ENCODE measurements at places on chromosomes 7 and 10.

DNA sequence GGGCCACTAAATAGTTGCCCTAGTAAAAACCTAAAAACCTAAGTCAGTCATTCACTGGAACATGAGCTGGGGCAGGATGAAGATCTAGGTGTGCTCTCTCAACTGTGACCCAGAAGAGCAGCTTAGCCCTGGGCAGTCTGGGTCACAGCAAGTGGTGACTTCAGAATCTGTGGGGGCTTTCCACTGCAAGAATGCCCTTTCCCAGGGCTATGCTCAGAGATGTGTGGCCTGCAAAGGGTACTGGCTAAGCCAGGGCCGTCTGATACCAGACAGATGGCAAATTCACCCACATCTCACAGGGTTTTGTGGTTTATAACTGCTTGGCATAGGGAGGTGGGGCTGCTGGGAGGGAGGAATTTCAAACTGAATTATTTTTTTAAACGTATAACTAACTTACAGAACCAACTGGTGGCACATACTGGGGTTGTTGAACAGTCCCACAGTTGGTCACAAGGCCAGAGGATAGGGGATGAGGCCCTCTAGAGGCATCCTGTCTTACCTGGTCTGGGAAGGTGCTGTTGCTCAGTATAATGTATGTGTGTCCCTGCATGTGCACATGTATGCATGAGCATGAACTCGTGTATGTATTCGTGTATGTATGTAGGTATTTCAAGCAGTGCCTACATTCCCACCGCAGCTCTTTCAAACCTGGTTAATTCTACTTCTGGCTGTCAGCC lies 63.2 kb downstream of the PRPF18 start:
- DNase-seq: no peak

DNA sequence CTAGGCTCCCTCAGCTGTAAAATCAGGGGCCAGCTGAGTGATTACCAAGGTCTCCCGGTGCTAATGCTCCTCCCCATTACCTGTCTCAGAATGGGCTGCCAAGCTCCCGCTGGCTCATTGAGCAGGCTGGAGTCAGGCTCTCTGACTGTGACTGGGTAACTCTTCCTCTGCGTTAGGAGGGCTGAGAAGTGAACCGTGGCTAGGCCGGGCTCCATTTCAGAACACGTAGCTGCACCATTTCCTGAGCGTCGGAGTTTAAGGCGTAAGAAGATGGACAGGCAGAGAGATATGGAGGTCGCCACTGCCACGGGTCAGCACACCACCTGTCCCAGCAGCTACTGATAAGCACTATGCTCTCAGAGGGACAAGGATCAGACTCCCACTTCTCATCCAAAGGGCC lies 250.3 kb downstream of the TCERG1L start:
- no peak for DNase-seq

DNA sequence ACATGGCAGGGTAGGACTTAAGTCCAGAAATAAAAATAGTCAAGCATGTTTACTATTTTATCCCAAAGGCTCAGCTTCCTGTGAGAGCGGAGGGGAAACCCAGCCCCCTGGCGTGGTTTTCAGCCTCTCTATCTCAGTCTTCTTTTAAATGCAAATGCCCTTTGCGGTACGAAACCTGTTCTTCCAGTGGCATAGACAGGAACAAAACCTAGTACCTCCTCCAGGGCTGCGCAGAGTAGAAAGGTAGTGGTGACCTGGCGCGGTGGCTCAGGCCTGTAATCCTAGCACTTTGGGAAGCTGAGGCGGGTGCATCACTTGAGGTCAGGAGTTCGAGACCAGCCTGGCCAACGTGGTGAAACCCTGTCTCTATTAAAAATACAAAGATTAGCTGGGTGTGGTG lies 181.3 kb upstream of the FOXK1 start:
- DNase-seq: no peak

DNA sequence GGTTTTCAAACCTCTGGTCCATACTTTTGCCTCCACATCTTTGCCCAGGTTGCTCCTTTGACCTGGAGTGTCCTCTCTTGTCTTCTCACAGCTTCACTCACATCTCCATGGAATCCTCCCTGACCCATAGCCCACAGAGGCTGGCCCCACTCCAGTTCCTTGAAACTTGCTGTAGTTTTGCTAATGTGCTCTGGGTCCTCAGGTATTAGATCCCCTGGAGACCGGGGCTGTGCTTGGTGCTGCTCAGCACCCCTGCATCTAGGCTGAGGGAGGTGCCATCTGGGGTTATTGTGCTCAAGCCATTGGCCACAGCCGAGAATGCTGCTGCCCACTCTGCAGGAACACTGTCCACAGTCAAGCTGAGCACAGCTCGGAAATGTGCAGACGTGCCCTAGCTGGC lies 16.5 kb downstream of the KNDC1 start:
- no peak for DNase-seq

- DNase-seq: no peak
Measured at GRCh38 chr7:36521911-36522310, 132.2 kb downstream of the ANLN start.

GRCh38 chr10:78749200-78749599 lies 319.6 kb upstream of the ZMIZ1 start:
- no peak for DNase-seq

DNA sequence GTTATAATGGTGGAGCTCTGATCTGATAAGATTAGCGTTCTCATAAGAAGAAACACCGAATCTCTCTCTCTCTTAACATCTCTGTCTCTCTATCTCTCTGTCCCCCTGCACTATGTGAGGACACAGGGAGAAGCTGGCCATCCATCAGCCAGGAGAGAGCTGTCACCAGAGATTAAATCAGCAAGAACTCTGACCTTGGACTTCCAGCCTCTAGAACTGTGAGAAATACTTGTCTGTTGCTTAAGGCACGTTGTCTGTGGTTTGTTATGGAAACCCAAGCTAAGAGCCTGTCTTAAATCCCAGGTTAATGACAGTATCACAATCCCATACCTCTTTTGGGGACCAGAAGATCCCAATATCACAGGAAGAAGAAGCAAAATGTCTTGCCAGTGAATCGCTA lies 132.0 kb upstream of the AKR1E2 start:
- DNase-seq: no peak

DNA sequence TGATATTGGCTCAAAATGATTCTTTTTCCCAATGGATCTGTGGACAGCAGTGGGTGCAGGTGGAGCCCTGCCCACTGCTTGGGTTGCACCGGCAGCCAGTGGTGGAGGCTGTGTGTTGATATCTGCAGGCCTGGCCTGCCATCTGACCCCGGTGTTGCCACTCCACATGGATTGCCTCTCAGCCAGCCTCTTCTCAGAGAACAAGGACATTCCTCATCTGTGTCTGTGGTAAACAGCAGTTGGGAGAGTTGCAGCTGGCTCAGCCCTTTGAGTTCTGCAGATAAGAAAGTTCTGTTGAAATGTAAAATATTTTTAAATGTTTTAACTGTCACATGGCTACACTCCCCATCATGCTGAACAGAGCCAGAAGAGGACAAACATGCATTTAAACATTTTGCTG lies 374.9 kb upstream of the CELF2 start:
- no peak for DNase-seq

GRCh38 chr10:6579183-6579903 lies 733 bp downstream of the PRKCQ start:
- no peak for DNase-seq

DNA sequence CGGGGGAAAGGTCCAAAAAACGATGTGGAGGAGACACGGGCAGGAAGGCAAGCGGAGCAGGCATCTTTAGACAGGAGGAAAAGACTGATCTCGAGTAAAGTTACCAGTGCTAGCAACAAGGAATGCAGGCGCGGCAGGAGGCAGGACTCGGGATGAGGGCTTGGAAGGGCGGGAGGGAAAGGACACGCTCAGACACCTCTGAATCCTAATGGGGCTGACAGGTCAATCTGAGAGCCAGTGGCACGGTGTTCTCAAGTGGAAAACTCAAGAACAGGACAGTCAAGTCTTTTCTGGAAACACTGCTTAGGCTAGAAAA lies 155.3 kb upstream of the COBL start:
- DNase-seq: no peak

DNA sequence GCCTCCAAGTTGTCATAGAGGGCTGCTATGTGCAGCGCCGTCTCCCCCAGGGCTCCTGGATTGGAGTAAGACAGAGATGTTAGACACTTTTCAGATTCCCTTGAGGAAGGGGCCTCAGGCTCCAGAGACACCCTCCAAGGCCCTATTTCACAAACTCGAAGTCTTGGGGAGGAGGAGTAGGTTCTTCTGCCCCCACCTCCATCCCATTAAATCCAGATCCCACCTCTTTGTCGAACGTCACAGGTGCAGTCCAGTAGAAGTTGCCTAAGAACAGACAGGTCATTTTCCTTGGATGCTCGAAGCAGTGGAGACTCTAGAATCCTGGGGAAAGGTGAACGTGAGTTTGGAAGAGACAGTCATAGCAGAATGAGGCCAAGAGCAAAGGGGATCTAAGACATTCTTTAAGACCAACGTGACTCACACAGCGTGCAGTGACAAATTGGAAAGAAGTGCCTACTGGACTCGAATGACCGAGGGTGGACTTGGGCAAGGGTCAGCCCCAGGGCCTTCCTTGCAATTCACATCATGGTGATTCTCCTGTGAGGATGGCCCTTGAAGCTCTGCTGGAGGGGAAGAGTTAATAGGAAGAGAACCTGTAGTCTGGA lies 3.3 kb downstream of the TRPV5 start:
- no peak for DNase-seq

DNA sequence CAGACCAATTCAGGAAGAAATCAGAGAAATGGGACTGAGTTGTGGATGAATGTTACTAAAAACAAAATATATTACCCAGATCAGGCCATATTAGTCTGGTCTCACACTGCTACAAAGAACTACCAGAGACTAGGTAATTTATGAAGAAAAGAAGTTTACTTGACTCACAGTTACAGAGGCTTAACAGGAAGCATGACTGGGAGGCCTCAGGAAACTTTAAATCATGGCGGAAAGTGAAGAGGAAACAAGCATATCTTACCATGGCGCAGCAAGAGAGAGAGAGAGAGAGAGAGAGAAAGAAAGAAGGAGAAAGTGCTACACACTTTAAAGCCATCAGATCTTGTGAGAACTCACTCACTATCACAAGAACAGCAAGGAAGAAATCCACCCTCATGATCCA lies 636.8 kb upstream of the GRM3 start:
- no peak for DNase-seq

GRCh38 chr10:101291331-101292193 lies 62.3 kb upstream of the LBX1 start:
- DNase-seq: no peak

DNA sequence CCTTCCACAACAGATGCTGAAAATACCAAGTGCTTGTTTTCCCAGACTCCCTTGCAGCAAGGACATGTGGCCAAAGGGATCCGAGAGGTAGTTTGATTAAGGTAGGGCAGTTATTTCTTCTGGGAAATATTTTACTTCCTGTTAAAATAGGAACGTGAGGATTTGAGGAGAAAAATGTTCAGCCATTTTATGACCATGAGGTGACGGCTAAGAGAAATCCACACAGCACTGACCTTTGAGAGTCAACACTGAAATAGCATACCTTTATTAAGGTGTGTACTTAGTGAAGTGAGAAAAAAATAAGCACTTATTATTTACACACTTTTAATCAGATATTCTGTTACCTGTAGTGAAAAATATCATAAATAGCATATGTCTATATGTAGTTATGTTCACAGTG lies 133.9 kb downstream of the PPP1R3A start:
- DNase-seq: no peak

DNA sequence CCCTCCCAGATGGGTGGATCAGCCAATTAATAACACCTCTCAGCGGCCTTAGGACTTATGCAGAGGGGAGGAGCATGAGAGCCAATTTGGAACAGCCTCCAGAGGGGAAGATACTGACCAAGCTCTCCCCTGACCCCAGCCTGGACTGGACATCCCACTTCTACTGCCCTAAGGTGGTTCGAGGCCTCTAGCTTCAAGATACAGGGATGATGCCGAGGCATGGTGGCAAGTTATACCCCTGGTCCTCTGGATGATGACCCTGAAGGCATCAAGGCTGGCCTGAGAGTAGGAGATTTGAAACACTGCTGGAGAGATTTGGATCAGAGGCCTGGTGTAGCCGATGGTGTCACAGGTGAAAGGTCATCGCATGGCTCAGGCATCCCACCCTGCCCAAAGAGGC lies 3.2 kb downstream of the CDH23 start:
- no peak for DNase-seq

- DNase-seq: no peak
Measured at GRCh38 chr10:76353237-76353851, 921.9 kb downstream of the LRMDA start.

GRCh38 chr10:131905603-131906268 lies 4.9 kb downstream of the PPP2R2D start:
- no peak for DNase-seq

GRCh38 chr10:122457934-122458333 lies 3.4 kb upstream of the HTRA1 start:
- DNase-seq: no peak

DNA sequence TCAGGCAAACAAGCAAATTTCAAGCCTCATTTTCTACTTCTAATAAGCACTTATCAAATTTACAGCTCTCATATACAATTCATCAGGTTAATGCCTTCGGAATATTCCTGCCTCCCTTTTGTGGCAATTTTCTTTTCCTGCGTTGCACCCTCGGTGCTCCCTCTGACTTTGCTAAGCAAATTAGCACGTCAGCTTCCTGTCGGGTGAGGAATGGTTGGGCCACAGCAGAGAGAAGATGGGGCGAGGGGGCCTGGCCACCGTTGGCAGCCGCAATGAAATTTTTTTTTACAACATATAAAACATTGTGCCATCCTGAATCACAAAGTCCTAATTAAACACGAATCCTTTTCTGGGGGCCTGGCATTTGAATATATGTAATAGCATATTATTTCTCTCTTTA lies 28.1 kb downstream of the ELFN1 start:
- DNase-seq: no peak

GRCh38 chr10:88347597-88348304 lies 235.4 kb downstream of the RNLS start:
- DNase-seq: no peak

DNA sequence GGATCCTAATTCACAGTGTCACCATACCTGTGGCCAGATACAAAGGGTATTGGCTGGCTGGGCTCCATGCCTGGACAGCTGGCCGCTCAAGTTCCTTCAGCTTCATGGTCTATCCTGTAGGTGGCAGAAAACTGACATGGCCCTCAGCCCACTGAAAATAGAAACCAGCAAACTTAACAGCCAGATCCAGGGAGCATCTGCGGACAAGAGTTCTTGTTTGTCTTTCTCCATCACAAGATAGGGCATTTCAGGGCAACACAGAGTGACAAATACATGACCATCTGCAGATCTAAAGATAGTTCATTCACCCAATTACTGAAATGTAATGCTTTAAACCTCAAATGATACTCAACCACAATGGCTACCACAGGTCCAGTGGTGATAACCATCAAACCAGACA lies 2.8 kb downstream of the SEC31B start:
- DNase-seq: no peak

DNA sequence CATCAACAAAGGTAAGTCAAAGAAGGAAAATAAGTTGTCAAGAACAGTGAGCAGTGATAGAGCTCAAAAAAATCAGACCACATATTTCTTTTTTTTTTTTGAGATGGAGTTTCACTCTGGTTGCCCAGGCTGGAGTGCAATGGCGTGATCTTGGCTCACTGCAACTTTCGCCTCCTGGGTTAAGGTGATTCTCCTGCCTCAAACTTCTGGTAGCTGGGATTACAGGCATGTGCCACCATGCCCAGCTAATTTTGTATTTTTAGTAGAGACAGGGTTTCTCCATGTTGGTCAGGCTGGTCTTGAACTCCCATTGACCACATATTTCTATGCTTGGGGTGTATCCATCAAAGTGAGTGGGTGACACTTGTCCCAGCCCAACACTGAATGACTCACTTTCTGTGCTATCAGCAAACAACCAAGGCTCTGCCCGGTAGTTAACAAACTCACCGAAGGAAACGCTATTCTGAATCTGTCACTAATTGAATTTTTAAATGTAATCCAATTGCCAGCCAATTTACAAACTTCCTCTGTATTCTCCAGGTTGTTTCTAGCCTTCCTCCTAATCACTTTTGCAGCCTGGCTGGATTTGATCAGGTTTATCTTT lies 19.6 kb upstream of the SMNDC1 start:
- no peak for DNase-seq
